ENCODE measurements at places on chromosomes 12 and 14.

- no peak for DNase-seq
These were observed 31.0 kb upstream of the RD3L start for GRCh38 chr14:103973354-103973753.

DNA sequence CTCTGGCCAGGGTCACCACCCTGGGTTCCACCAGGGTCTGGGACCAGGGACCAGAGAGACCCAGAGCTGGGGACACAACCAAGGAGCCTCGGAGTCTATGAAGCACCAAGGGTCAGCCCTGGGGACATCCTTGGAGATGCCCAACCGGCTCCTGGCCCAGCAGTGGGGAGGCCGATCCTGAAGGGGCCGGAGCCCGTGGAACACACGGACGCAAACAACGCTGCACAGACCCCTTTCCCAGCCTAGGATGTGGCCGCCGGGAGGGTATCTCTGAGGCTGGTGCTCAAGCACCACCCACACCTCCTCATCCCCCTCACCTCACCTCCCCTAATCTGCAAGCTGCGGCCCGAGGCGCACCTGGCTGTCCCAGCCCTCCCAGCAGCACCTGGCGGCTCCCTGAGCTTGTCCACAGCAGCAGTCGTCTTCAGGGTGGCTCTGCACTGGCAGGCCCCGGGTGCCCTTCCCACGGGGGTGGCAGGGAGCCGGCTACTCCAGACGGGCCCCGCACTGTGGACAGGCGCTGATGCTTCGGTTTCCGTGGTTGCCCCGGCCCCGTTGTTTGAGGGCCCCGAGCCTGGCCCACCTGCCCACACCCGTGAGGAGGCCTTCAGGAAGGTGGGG is 146.8 kb upstream of the C14orf180 start:
- DNase-seq, result no peak

DNA sequence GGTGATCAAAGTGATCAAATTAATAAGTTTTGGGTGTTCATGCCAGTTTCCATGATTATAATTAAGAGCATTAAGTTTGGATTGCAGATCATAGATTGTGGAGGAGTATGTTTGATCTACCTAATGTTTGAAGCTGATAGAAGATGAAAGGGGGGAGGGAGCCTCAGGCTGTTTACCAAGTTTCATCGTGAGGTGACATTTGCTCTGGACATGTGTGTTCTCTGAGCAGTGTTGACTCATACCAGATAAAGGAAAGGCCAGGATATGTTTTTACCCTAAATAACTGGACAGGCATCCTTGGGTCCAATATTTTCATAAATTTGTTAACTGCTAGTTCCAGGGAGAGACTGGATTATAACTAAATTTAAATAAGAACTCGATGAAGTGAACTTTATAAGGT is 3.5 kb upstream of the SEL1L start:
- no peak for DNase-seq

DNA sequence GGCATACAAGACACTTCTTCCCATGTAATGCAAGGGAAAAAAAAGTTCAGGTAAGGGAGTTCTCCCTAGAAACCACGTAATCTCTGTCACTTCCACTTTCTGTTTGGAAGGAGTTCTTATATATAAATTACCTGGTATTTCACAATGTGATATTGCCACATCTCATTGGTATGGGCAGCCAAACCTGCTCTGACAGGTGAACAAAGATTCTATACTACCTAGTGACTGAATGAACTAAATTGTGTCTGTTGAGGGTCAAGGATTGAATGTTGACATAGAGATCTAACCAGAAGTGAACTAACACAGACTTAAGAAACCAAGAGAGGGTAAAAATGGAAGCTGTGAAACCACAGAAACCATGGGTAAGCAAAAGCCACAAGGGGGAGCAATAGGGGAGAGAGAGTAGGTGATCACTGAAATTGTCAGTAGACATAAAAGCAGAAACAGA is 161.3 kb downstream of the RPL10L start:
- no peak for DNase-seq

- DNase-seq, result no peak
These were observed 734.8 kb downstream of the MED13L start for GRCh38 chr12:115542656-115543055.

- no peak for DNase-seq
These were observed 23.4 kb downstream of the RNF10 start for GRCh38 chr12:120557589-120557988.

DNA sequence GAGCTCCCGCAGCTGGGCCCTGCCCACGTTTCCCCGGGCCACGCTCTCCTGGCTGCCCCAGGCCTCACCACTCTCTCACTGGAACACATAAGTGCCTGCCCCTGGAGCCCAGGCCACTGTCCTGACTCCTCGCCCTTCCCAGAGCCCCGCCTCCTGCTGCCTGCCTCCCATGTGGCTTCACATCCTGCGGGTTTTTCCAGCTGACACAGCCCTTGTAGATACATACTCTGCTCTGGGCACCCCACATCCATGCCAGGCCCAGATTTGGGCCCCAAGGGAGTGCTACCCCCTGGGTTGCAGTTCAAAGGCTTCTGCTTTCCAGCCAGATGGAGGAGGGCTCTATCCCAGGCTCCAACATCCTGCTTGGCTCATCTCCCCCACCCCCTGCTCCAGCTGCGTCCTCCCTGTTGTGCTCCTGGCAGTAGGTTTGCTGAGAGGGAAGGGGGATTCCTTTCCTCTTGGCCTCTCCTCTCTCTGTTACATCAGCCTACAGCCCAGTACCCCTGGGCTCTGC is 60.1 kb downstream of the TSPAN9 start:
- DNase-seq, result no peak

DNA sequence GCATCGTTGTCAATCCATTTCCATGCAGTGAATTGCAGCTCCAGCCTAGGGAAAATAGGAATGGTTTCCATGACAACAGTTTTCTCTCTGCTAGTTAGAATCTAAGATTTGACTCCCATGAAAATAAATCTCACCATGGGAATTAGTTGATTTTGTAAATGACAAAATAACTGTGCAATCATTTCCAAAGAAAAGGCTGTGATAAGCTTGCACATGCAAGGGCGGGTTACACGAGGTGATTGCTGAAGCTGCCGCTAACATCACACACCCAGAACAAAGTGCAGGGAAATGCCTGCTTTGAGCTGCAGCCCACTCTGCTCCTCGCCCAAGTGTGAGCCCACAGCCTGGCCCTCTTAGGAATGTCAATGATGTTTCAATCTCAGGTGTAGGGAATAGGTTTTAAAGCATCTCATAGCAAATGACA is 53.8 kb downstream of the TRIM9 start:
- DNase-seq, result no peak

DNA sequence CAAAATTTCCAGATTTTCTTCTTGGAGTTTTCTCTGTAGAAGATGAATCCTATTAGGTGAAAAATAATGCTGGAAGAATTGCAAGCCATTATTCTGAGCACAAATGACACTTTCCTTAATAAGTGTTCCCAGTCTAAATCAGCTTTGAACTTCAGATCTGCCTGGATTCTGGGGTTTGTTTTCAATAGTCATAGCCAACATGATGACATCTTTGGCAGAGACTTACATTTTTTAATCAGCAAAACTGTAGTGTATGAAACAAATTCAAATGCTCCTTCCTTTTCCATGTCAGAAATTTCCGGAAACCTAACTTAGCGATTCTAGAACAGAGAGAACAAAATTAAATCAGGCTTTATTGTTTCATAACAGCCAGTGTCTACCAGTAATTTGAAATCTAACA is 88.5 kb downstream of the TSPAN8 start:
- no peak for DNase-seq

GRCh38 chr12:90253136-90253535 is 544.5 kb upstream of the ATP2B1 start:
- no peak for DNase-seq

GRCh38 chr12:54940727-54941315 is 43.7 kb downstream of the TESPA1 start:
- DNase-seq, result no peak

GRCh38 chr12:123726244-123726643 is 14.1 kb downstream of the ATP6V0A2 start:
- DNase-seq, result no peak

- DNase-seq, result no peak
These were observed 1.1 kb upstream of the FERMT2 start for GRCh38 chr14:52951681-52952554.

- DNase-seq, result no peak
These were observed 167.6 kb downstream of the ESR2 start for GRCh38 chr14:64126548-64126947.

GRCh38 chr14:56461276-56462275 is 118.0 kb upstream of the TMEM260 start:
- DNase-seq, result no peak

- DNase-seq, result no peak
These were observed 227.2 kb upstream of the ATP2B1 start for GRCh38 chr12:89935850-89936249.

DNA sequence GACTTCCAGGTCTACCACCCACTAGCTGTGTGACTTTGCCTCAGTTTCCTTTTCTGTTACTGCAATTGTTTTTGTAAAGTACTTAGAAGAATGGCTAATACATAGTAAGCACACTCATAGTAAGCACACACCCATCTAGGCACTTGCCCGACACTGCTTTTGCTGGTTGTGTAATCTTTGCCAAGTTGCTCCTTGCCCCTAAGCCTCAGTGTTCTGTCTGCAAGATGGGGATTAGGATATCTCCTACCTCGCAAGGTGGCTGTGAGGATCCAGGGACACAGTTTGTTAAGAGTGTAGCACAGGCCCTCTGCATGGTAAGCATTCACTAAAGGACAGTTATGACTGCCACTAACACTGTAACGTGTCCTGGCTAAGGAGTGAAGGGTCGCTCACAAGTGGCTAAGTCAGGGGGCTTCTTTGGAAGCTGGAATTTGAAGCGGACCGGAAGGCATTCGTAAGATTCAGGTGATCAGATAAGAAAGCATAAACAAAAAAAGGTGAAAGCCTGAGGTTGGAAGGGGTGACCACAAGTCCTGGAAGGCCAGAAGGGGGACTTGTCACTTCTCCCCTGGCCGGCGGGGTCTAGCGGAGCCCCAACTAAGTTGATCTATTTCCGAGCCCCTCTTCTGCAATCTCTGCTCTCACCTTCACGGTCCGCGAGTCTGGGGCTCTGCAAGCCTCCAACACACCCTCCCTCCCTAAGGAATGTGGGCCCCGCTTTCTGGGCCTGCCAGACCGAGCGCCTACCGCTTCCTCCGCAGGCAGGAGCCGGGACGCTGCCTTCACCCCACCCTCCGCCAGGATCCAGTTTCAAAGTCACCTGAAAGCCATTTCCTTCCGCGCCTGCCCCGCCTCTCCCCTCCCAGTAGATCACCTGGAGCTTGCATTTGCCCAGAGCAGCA is 1.5 kb upstream of the PLEKHG3 start:
- DNase-seq, result no peak

DNA sequence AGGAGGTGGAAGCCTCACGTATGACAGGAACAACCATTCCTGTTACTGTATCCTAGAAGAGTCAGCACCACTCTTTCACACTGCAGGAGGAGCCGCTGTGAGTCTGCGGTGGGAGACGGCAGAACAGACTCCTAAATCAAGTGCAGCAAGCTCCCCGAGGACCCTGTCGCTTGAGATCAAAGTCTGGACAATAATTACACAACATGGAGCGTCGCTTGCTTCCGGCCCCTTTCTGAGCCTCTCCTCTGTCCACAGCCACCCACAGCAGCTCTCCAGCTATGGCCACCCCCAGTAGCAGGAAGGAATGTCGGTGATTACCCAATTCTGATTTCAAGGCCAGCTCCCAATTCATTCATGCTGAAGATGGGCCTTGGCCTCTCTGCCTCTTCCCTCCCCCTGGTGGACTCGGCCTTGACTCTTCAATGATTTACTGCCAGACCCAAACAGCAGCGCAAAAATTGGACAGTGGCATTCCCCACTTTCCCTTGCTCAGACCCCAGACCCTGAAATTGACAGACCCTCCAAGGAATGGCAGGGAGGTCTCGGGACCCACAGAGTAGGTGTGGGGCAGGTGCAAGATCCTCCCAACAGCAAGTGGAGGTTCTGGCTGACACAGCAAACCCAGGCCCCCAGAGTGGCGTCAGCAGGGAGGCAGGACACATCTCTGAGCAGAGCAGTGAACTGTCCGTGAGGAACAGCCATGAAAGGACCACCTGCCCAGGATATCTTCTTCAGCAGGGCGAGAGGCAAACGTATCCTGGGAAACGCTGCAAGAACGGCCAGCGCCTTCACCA is 272.7 kb upstream of the DIO3 start:
- DNase-seq, result no peak

- DNase-seq, result no peak
These were observed 114.0 kb downstream of the DICER1 start for GRCh38 chr14:95043314-95043713.

GRCh38 chr14:59632381-59632780 is 55.8 kb upstream of the CCDC175 start:
- DNase-seq, result no peak

Measured in activated CD4-positive, alpha-beta T cell treated with anti-CD3 and anti-CD28 coated beads for 1 hour (primary cell).